Activated CD4-positive, alpha-beta T cell treated with anti-CD3 and anti-CD28 coated beads, Interleukin-2, amount 50 U/mL, for 16 hours (primary cell): ENCODE measurements at places on chromosomes 1 and 21.

DNA sequence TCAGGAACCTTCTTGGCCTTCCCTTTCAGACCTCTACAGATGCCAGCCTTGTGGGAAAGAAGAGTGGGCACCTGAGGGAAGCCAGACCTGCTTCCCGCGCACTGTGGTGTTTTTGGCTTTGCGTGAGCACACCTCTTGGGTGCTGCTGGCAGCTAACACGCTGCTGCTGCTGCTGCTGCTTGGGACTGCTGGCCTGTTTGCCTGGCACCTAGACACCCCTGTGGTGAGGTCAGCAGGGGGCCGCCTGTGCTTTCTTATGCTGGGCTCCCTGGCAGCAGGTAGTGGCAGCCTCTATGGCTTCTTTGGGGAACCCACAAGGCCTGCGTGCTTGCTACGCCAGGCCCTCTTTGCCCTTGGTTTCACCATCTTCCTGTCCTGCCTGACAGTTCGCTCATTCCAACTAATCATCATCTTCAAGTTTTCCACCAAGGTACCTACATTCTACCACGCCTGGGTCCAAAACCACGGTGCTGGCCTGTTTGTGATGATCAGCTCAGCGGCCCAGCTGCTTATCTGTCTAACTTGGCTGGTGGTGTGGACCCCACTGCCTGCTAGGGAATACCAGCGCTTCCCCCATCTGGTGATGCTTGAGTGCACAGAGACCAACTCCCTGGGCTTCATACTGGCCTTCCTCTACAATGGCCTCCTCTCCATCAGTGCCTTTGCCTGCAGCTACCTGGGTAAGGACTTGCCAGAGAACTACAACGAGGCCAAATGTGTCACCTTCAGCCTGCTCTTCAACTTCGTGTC, 995 bp upstream of the ZBTB48 start:
- DNase-seq, result no peak

DNA sequence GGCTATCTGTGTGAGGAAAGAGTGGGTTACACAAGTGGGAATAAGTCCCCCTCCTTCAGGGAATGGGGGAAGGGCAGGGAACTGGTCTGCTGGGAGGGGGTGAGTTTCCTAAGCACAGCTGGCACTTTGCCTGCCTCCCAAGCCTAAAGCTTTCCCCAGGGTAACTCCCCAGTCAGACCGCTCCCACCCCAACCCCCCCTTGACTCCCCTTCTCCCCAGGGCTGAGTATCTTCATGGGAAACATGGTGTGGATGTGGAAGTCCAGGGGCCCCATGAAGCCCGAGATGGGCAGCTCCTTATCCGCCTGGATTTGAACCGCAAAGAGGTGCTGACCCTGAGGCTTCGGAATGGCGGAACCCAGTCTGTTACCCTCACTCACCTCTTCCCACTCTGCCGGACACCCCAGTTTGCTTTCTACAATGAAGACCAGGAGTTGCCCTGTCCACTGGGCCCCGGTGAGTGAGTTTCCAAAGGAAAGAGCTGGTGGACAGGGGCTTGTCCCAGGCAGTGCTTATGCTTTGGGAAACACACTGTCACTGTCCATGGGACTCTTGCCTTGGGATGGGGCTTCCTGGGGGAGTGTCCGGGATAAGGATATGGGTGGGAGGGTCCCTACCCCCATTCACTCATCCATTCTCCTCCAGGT, 14.9 kb downstream of the MOV10 start:
- DNase-seq, result no peak

DNA sequence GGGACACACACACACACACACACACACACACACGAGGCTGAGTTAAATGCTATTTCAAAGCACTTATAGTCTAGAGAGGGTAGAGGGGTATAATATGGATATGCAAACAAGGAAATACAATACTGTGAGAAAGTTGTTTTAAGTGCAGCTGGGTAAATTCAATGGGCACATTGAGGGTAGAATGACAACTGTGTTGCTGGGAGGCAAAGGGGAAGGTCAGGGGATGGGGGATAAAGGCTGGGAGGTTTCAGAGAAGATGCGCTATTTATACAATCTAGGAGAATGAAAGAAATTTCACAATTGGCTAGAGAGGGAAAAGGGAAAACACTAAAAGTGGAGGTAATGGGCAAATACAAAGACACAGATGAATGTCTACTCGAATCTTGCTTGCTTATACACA, 19.4 kb downstream of the EXTL2 start:
- DNase-seq, result no peak

DNA sequence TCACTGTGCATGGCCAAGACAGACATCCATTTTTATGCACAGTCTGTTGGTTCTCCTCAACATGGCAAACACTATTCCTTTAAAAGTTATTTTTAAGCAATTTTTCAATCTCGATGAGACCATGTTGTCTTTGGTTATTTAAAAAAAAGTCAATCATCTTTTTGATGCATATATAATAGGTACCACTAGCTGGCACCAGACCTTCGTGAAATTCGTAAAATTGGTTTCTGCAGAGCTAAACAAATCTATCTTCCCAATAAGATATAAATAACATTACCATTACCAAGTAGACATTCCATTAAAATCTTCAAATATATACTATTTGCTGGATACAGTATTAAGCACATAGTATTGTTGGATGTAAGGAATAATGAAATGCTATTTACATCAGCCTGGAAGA, 220.0 kb upstream of the GREM2 start:
- DNase-seq, result no peak

DNA sequence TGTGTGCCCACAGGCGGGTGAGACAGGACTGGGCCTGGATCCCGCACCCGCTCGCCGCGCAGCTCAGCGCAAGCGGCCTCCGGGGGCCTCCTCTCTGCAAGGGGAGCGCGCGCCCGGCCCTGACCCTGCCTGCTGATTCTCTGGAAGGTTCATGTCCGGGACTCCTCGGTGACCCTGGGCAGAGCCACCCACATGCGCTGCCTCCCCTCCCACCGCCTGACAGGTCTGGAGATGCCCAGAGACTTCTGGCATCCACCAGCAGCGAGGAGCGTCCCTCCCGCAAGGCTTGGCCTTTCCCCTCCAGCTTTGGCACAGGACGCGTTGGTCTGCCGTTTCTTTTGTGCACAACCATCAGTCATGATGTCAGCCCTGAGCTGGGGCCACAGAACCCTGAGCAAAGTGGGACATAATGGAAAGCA, 42.0 kb upstream of the COL6A2 start:
- DNase-seq, result no peak

DNA sequence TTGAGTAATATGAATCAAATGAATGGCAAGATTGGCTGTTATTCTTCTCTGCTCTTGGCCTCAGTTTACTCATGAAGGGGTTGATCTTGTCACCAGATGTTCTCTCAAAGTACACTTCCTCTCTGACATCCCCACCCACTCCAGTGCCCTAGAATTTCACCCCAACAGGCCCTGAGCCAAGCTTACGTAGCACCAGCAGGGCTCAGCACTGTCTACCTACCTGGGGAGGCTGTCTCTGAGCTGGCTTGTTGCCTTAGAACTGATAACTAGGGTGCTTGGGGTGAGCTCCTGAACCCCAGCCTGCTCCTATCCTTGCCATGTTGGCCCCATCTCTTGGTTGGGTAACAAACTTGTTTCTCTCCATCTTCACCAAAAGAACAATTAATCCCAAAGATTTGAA, 159.1 kb upstream of the USP24 start:
- no peak for DNase-seq

DNA sequence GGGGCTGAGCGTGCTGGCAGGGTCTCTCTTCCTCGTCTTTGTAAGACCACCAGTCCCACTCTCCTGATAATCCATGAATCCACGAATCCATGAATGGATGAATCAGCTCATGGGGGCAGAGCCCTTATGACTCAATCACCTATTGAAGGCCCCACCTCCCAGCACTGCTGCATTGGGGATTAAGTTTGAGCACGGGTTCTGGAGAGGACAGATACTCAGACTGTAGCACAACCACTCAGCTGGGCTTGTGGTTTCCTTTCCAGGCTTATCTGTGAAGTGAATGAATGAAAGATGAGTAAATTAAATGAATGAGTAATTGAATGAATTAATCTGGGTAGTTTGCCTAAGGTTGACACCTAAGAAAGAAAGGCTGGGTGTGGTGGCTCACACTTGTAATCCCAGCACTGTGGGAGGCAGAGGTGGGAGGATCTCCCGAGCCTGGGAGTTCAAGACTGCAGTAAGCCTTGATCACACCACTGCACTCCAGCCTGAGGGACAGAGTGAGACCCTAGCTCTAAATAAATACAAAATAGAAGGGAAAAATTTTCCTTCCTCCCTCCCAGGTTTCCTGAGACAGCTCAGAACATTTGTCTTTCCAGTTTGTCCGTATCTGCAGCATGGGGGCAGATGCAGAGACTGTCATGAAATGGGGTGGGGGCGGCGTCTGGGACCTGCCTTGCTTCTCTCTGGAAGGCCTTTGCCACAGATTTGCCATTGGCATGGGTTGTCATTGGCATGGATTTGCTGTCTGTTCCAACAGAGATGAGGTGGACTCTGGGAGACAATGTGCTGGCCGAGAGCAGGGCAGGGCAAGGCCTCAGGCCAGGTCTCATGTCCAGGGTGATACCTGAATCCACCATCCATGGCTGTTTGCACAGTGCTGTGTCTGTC, 187.7 kb upstream of the C1orf174 start:
- peak; percentile 19 for DNase-seq

GRCh38 chr1:33455539-33456501, 16.6 kb upstream of the ZSCAN20 start:
- peak; percentile 52 for DNase-seq

GRCh38 chr1:23650344-23650990, 41.1 kb upstream of the RPL11 start:
- DNase-seq, result no peak

GRCh38 chr1:33152685-33153432, 29.0 kb downstream of the TRIM62 start:
- no peak for DNase-seq

- DNase-seq, result no peak
Measured at GRCh38 chr1:187621951-187622350, 793.2 kb downstream of the PLA2G4A start.

DNA sequence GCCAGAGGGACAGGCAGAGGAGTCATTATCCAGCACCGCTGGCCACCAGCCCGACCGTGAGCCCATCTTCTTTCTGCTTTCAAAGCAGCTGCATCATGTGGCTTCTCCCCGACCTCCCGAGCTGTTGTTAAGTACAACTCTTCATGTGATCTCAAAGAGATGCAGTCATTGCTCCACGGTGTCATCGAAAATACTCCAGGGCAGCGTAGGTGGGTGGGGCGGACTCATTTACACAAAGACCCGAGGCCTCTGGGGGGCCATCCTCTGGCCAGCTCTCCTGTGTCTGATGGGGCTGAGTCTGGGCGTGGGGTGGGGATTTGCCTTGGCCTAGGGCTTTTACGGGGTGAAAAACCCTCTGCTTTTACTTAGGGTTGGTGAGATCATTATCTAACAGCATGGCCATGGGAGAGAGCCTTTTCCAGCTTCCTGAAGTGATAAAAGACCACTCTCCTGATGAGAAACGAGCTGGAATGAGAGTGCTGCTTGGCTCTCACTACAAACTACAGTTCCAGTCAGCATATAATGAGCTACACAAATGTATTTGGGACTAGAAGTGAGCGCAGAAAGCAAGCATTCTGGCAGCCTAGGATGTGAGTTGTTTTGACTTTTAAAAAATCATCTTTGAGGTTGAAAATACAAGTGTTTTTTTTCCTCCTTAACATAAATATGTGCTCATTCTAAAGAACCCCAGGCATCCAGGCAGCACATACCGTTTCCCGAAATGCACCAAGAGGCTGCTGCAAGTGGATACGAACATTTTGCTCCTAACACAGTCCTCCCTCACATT, 165.0 kb downstream of the RHOU start:
- no peak for DNase-seq
